Mammary epithelial cell (primary cell): ENCODE measurements at places on chromosomes 7 and 10. TPM values are rescaled to one million over a fixed set of nuclear protein-coding genes. Genes with fewer than 3 reads are reported as not detected.

Gene GPER1
- polyA plus RNA-seq = 1.1 TPM

Gene NUDCD3
- polyA plus RNA-seq = 48.3 TPM

Gene ETV1
- 14.6 TPM for polyA plus RNA-seq

Gene FZD1
- polyA plus RNA-seq = 3.0 TPM

Gene METTL27
- polyA plus RNA-seq = 11.0 TPM

Gene KIF11
- polyA plus RNA-seq = 9.4 TPM

DNA sequence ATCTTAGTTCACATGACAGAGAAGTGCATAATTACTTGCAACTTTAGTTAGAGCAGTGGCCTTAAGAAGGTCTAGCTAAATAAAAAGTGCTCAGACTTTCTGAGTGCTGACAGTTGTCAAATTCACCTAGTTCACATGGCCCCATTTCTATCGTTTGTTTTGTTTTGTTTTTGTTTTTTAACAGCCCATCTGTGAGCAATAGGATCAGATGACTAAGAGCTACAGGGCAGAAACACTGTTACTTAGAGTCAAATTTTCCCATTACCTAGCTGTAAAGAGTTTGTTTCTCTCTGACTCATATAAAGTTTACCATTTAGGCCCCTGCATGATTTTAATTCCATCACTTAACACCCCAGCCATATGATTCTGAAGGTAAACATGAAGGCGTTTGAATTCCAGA is 18.8 kb downstream of the CAV1 start:
- peak; percentile 49 for DNase-seq

DNA sequence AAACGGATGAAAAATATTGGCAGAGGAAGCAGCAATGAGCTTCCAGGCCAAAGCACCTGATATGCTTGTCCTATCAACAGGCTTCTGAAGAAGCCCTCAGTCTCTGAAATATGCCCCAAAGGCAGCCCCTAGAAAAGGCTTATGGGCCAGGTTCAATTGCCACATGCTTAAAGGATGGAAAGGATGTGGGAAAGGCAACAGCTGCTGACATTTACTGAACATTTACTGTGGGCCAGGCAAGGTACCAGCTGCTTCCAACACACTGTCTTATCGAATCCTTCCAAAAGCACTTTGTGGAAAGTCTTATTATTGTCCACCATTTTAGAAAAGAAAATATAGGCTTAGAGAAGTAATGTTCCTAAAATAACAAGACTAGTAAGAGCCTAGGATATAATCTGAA is 56.5 kb downstream of the DOCK4 start:
- no peak for DNase-seq

GRCh38 chr7:39526666-39527065 is 39.5 kb upstream of the YAE1 start:
- DNase-seq = no peak

DNA sequence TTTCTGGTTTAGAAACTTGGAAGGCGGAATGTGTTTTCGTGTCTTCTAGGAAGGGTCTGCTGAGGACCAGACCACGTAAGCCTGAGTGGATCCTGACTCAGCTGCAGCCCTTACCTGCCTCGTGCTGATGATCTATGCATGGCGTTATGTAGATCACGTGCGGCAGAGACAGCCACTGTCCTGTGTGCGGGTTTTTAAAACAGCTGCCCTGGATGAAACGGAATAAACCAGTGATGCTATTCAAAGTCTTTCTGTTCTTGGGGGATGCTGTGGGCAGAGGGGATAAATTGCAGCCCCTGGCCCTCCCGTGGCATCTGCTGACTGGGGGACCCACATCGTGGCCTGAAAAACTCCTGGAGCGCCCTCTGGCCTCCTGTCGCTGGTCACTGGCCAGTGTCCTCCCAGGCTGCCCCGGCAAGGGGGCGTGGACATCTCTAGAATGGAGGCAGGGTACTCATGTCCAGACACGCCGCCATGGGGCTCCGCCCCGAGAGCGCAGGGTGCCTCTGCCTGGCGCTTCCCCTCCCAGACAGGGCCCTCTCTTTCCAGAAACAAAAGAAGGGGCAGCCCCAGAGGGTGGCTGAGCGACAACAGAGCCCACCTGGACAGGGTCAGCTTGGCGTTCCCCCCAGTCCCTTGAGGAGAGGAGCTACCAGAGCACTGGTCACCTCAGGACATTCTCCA is 13.2 kb downstream of the ALKBH4 start:
- peak; percentile 53 for DNase-seq

DNA sequence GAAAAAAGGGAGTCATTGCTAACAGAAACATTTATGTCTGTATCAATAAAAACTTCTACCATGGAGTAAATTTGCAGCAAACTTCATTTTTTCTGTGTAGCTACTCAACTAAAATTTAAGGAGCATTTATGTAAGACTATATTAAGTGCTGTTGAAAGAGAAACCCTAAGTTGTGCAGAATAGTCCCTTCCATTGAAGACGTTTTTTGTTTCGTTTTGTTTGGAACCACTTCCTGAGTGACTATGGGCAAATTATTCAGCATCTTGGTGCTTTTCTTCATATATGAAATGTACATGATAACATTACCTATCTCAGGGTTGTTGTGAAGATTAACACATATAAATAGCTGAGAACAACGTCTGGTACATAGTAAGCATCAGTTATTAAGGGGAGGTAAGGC is 24.3 kb downstream of the SEM1 start:
- no peak for DNase-seq

GRCh38 chr7:78635026-78635793 is 818.3 kb downstream of the MAGI2 start:
- no peak for DNase-seq

DNA sequence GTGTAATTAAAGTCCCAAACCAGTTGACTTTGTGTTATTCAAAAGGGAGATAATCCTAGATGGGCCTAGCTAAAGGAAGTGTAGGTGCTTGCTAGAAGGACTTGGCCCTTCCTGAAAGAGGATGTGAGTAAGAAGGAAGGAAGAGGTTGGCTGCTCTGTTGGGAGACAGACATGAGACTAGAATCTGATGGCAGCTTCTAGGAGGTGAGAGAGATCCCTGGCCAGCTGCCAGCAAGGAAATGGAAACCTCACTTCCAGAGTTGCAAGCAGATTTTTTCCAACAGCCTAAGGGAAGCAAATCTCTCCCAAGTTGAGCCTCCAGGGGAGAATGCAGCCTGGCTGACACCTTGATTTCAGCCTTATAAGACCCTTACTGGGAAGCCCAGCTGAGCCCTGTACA is 368.4 kb upstream of the ZMIZ1 start:
- no peak for DNase-seq

DNA sequence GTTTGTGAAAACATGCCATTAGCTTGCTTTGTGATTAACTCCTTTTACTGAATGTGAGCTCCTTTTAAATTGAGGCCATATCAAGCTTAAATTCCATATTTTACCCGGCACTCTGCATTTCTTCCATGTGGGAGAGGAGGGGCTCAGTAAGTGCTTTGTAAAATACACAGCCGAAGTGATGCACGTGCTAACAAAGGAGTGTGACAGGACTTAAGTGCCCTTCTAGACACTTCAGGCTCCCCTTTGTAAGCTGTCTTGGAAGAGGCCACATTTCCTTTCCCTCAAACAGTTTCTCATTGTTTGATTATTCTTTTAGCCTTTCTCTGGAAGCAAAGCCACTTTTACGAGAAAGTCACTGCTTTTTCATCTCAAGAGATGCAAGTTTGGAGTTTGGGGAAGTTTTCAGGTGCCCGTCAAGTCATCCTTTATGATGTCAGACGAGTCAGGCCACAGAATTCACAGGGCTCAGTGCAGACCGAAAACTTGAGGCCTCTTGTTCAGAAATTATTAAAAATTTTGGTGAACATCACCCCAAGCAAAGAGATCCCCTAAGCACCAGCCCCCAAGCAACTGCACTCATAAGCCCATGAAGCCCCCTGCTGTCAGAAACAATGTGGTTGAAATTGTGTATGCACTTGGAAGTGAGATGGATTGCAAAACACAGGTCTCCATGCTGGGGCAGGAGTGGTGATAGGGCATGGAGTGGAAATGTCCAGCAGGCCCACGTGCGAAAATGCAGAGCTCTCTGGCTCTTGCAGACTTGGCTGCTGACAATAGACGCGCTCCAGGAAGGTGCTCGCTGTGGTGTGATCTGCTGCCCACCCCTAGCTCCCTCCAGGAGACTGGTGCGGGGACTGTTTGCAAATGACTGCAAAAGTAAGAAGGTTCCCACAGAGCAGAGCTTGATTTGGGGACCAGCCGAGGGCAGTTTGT is 11.5 kb downstream of the IKZF1 start:
- DNase-seq = no peak

- DNase-seq = no peak
These were observed 78.0 kb upstream of the MACROH2A2 start for GRCh38 chr10:69974551-69975155.

DNA sequence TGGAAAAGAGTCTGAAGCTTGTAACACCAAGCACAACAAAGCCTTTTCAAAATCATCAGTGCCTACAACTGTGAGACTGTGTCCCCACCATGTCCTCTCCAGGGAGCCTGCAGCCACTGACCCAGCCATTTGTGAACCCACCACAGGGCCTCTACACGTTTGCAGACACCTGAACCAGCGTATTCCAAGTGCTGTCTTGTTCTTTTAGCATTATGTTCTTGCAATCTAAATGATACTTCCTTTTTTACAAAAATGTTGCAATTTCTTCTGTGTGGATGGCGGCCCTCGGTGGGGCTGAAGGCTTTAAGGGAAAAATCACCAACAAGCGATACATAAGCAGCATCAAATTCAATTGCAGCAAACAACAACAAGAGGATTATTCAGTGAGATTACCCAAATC is 403.2 kb upstream of the MGMT start:
- no peak for DNase-seq

DNA sequence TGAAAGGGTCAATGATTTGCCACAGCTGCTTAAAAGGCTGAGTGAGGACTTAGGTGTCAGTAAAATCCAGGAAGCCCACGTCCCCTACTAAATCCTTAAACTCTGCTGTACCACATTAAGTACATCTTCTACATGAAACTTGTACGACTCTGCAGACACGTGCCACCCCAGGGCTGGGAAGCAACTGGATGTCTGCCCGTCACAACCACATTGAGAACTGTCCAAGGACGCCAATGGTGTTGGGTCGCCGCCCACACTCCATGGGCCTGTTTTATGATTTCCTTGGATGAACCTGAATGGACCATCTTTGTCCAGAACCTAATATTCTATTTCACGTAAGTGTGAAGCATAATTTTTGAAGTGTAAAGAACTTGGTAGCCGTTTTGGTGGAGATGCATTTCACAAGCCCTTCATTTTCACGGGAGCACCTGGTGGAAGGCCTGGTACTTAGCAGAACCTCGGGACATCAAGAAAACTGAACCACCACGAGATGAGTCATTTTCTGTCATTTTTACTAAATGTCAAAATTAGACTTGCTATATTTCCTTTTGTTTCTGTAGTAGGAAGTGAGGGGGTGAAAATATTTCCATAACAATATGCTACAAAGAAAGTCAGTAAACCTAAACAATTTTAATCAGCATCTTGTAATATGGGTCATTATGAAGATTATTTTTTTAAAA is 134.9 kb downstream of the SFMBT2 start:
- no peak for DNase-seq

DNA sequence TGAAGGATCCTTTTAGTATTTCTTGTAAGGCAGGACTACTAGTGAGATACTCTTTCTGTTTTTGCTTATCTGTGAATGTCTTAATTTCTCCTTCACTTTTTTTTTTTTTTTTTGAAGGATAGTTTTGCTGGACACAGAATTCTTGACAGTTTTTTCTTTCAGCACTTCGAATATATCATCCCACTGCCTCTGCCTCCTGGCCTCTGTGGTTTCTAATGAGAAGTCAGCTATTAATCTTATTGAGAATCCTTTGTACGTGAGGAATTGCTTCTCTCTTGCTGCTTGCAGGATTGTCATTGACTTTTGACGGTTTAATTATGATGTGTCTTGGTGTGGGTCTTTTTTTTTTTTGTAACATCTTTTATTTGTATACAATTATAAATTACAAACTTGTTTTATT is 12.6 kb upstream of the WAC start:
- no peak for DNase-seq

GRCh38 chr7:25860275-25861163 is 291.5 kb upstream of the NFE2L3 start:
- peak; percentile 65 for DNase-seq

DNA sequence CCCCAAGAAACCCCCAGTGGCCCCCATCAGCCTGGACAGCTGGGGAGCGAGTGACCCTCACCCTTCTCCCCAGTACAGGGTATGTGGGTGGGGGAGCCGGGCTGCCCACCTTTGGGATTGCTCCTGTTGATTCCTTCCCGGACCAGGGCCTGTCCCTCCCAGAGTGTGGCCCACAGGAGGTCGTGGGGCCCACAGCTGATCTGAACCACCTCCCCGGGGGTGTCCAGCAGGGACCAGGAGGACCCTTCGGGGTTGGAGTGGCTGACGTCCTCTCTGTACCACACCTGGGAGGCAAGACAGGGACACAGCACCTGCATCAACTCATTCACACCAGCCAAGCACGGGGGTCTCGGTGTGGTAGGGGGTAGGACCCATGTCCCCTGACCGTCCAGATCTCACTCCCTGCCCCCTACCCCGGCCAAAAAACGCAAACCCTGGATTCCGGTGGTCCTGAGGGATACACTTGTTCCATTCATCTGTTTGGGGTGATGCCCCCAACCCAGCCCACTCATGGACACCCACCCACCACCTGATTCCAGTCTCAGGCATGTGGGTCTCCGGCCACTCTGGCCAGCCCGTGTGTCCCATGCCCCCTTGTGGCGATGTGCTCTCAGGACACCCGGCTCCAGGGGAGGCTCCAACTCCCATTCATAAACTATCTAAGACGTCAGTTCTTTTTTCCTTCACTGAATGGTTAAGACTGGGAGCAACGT is 10.9 kb downstream of the TECPR1 start:
- no peak for DNase-seq

- no peak for DNase-seq
These were observed 1187.8 kb downstream of the CNTNAP2 start for GRCh38 chr7:147304376-147304775.

DNA sequence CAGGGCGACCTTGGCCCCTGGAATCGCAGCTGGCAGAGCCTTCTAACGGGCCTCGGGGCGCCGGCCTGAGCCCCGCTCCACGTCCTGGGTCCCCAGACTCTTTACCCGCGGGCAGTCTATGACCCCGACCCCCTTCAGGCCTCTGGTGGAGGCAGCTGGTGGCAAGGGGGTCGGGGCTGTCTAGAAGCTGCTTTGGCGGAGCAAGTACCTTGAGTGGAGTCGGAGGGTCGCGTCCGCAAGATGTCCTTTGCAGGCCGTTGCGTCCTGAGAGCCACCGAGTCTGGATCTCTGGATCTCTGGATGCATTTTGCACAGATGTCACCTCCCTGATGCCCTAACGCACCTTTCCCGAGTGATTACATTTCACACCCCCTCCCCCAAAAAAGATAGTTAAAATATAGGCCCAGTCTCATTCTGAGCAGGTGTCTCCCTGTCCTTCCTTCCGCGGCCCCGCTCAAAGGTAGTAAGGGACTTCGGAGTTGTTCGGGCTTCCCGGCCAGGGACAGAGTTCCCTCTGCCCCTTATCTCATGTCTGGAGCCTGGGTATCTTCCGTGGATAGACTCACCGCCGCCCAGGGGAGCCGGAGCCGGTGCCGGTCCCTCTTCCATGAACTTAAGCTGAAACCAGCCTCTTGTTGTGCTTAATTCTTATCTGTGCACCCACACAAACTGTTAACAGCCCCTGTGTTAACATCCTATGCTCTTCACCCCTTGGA is 457 bp downstream of the ACADSB start:
- peak; percentile 3 for DNase-seq
